ENCODE measurements at places on chromosomes 12 and 14.

GRCh38 chr12:26748412-26748740 lies 84.6 kb downstream of the ITPR2 start:
- DNase-seq, result no peak

DNA sequence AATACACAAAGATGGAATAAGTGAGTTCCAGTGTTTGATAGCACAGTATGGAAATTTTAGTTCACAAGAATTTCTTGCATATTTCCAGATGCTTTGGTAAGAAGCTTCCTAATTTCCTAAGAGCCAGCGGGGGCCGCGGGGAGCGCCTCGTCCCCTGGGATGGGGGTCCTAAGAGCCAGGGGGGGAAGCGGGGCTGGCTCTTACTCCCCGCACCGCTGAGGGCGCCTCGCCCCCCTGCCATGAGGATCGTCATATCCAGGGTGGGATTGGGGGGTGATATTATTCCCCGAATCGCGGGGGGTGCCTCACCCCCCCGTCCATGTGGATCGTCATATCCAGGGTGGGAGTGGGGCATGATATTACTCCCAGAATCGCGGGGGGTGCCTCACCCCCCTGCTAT lies 100.5 kb upstream of the GNG2 start:
- DNase-seq, result no peak

- DNase-seq, result peak; percentile 48
Measured at GRCh38 chr12:106139422-106140171, 843 bp upstream of the NUAK1 start.

DNA sequence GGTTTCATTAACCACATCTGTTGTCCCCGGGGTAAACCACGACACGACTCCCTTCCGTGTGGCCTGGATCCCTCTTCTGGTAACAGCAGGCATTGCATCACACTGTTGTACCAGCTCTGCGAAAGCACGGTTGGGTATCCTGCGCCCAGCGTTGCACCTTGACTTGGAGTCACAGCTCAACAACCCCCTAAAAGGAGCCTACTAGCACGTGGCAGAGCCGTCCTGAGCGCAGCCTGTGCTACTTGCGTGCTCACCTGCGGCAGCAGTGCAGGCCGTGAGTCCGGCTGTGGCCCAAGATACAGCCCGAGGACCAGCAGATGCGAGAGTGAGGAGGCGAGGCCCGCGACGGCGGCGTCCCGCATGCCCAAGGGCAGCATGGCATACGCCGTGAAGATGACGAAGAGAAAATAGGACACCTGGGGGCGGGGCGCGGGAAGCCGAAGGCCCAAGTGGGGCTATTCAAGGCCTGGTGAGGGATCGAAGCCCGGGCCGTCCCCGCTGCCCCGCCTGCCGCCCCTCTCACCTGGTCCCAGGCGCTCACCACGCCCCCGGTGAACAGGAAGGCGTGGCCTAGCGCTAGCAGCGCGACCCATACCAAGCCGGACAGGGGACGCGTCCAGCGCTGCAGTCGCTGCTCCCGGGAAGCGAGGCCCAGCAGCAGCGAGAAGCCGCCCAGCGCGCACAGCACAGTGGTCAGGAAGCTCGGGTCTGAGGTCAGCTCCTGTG lies 2.4 kb downstream of the ADCY4 start:
- peak; percentile 83 for DNase-seq

DNA sequence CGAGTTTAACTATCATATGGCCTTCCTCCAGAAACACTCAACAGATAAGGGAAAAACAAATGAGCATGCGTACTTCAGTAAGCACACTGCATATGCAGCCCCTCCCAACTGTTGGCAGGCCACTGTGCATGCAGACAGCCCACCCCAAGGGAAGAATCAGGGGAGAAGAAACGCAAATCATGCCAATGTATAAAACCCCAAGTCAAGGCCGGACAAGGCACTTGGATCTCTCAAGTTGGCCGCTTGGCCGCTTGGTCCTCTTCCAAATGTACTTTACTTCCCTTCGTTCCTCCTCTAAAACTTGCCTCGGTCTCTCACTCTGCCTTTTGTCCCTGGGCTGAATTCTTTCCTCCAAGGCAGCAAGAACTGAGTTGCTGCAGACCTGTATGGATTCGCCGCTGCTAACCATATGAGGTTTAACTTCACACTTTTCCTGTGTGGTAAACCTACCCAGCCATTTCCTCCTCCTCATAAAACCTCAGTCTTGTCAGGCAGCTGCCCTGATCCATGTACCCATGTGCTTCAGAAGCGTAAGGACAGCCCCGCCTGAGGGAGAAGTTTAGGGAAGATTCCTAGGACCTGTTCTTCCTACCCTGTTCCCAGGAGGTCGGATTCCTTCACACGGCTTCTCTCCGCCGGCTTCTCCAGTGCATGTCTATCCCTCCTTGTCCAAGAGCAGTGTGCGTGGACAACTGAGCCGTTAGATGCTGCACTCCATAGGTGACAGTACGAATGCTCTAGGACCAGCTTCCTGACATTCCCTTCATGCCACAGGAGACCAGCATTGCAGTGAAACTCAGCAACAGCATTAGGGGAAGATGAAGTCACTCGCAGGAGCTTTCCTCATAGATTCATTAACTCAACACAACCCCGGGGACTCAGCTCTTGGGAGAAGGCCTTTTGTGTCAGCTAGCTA lies 188.0 kb downstream of the MON2 start:
- DNase-seq, result no peak

GRCh38 chr12:29503283-29503682 lies 5.8 kb upstream of the OVCH1 start:
- DNase-seq, result no peak

DNA sequence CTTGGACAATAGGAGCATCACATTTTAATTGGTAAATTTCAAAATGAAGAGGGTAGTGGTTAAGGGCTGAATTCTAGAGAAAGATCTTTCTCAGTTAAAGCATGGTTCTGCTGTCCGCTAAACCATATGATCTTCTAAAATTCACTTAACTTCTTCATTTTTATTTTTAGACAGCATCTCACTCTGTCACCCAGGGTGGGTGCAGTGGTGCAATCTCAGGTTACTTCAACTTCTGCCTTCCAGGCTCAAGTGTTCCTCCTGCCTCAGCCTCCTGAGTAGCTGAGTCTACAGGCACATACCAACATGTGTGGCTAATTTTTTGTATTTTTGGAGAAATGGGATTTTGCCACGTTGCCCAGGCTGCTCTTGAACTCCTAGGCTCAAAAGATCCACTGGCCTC lies 226.7 kb upstream of the ABCD2 start:
- DNase-seq, result no peak

GRCh38 chr14:103247169-103247606 lies 86.8 kb upstream of the EIF5 start:
- no peak for DNase-seq

DNA sequence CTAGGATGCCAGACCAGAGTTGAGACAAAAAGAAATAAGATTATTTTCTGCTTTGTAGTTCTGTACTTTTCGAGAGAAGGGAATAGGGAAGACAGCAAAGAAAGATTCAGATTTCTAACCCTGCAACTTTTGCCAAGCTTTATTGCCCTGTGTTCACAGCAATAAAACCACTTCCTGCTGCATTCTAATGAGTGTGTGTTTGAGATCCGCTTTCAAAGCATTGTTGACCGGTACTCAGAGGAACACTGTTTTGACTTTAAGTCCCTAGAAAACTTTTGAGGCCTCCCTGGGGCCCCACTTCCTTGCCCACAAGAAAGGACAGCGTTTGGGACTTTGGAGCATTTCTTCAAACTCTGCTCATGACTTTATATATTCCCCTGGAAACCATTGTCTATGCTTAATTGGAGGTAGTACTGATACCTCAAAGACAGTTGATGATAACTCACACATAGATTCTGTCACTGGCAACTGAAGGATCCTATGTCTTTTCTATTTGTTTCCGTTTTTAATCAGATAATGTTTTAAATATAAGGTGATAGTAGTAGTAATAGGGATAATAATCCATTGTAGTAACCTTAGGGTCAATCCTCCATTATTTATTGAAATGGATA lies 1.3 kb downstream of the RNASE6 start:
- no peak for DNase-seq

GRCh38 chr14:61403411-61403810 lies 82.0 kb downstream of the PRKCH start:
- no peak for DNase-seq

DNA sequence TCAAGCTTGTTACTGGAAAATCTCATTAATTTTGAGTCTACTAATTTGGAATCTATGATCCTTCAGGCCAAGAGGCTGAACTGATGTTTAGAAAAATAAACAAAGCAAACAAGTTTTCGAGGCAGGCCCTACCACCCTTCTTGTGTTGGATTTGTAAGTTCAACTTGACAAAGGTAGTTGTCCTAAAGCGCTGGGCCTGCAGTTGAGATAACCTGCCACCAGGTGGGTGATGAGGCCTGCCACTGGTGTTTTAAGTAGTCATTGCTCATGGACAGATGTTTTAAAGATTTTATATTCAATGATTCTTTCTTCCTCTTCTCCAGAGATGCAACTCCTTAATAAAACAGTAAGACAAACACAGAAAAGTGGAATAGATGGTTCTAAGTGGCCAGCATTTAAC lies 19.4 kb downstream of the ACVRL1 start:
- peak; percentile 72 for DNase-seq

DNA sequence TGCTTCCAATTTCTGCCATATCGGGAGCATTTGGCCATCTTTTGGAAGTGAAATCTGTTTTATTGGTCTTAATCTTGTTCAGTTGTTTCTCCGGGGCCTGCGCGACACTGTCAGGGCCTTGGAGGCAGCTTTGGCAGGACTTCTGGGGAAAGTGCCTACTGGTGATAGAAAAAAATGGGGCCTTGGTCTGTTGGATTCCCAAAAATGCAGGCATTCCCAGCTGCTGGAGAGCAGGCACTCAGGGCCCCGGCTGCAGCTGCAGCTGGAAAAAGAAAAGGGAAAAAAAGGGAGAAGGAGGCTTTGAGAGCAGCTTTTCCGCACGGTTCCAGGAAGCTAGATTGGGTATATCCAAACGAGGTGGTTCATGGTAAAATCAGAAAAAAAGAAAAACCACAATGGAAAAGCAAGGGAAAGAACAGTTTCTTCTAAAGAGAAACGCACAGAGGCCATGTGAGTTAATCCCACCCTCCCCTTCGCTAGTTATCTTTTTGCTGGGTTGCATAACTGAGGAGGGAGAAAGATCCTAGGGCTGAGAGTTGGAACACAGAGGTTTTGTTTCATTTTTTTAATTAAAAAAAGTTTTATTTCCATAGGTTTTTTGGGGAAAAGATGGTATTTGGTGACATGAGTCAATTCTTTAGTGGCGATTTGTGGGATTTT lies 134.7 kb upstream of the RFLNA start:
- no peak for DNase-seq

GRCh38 chr12:109720152-109720856 lies 6.7 kb downstream of the FAM222A start:
- DNase-seq, result no peak

DNA sequence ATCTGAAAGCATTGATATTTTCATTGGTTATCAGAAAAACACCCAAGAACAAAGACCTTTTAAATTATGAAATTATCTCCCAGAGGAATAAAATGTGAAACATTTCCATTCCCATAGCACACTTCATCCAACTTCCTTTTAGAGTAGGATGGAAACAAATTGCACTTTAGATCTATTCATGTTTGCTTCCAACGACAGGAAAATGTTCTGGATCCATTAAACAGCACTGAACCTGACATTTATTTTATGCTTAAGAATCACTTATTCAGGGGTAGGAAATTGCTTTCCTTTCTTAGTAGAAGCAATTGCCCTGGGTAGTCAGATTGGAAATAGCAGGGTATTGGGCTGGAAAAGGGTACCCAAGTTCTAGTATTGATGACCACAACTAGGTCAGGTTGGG lies 28.8 kb upstream of the PTGDR start:
- no peak for DNase-seq

- DNase-seq, result no peak
Measured at GRCh38 chr14:102194856-102195255, 55.2 kb downstream of the WDR20 start.

- no peak for DNase-seq
Measured at GRCh38 chr12:29582146-29582545, 84.7 kb upstream of the OVCH1 start.

GRCh38 chr12:24551163-24551786 lies 397.6 kb downstream of the BCAT1 start:
- no peak for DNase-seq

DNA sequence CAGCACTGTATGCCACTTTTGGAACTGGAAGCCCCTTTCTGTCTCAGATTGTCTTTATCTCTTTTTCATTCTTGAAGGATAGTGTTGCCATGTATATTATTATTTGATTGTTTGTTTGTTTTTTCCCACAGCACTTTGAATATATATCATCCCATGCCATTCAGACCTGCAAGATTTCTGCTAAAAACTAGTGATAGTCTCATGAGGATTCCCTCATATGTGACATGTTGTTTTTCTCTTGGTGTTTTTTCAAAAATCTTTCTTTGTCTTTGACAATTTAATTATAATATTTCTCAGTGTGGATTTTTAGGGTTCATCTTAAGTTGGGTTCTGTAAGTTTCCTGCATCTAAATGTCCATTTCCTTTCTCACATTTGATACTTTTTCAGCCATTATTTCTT lies 36.8 kb upstream of the SCAF11 start:
- DNase-seq, result no peak

GRCh38 chr12:103978384-103978982 lies 12.8 kb downstream of the TDG start:
- DNase-seq, result no peak

DNA sequence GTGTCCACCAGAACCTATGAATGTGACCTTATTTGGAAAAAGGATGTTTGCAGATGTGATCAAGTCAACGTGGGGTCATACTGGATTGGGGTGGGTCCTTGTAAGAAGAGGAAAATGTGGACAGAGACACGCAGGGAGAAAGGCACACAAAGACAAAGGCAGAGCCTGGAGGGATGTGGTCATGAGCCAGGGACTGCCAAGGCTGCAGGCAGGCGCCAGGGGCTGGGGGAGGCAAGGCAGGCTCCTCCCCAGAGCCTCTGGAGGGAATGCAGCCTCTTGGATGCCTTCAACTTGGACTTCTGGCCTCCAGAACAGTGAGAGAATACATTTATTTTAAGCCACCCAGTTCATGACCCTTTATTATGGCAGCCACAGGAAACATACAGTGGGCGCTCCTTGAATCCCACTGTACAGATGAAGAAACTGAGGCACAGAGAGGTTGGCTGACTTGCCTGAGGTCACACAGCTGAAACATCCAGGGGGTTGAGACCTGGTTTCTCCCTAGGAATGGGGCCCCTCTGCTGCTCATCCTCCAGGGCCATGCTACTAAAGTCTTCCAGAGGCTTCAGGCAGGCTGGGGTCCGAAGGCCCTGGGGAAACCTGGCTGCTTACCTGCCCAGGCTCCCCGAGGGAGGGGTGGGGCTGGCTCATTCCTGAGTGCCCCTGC lies 99.7 kb downstream of the RFLNA start:
- DNase-seq, result no peak

- DNase-seq, result peak; percentile 91
Measured at GRCh38 chr14:102235275-102235897, 69.6 kb downstream of the MOK start.

DNA sequence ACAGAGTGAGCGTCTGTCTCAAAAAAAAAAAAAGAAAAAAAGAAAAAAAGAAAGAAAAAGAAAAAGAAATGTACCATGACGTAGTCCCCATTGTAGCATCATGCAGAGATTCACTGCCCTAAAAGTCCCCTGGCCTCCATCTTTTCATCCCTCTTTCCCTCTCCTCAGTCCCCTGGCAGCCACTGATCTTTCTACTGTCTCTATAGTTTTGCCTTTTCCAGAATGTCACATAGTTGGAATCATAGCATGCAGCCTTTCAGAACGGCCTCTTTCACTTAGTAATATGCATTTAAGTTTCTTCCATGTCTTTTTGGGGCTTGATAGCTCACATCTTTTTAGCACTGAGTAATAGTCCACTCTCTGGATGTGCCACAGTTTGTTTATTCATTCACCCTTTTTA lies 60.5 kb upstream of the NCOR2 start:
- no peak for DNase-seq

GRCh38 chr14:67636361-67636919 lies 16.7 kb downstream of the ARG2 start:
- DNase-seq, result no peak
